ENCODE measurements at places on chromosomes 7 and 10. TPM values are rescaled to one million over a fixed set of nuclear protein-coding genes. Genes with fewer than 3 reads are reported as not detected.

GRCh38 chr7:81143856-81144255, 225.0 kb upstream of the SEMA3C start:
- DNase-seq = no peak

DNA sequence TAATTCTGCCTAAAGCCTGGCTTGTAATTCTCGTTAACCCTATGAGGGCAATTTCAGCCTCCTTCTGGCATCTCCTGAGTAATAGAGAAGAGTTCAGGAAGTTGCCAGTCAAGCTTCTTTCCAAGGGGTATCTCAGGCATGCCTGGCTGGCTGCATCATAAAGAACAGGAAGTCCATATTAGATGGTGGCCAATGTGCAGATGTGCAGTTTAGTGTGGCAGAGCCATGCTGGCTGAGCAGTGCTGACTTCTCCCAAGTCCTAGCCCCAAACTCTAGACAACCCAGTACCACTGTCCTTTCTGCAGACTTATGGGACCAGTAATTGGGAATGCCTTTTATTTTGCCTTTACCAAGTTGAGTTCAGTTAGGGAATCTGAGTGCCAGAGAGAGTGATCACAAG, 517.9 kb downstream of the GALNT17 start:
- no peak for DNase-seq

DNA sequence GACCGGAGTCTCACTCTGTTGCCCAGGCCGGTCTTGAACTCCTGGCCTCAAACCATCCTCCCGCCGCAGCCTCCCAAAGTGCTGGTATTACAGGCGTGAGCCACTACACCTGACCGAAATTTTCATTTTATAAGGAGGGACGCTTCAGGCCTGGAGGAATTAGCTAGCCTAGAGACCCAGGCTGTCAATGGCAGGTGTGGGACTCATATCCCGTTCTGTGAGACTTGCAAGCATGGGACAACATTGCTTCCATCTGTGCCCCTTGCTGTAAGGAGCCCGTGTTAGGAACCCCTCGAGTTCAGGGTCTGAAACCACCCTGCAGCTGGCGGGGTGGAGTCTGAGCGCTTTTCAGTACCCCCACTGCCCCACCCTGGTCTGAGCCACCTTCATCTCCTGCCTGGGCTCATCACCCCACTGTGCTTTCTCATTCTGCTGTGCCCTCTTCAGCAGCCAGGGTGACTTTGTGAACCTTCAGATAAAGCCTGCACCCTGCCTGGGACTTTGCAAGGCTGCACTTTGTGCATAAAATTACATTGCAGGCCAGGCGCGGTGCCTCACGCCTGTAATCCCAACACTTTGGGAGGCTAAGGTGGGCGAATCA, 1.3 kb upstream of the DAGLB start:
- DNase-seq = no peak

DNA sequence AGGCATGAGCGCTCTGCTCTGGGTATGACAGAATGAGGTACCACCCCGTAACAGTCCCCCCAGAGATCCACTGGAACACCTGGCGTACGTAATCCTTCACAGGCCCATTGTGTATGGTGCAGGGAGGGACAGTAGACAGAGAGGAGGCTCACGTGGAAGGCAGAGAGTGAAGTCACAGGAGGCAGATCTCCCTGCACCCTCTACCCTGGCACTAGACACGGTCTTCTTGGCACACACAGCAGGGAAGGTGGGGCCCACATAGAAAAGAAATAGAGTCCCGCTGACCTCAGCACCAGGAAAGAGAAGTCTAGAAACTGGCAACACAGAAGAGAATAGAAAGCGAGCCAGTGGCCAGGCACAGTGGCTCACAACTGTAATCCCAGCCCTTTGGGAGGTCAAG, 51.9 kb downstream of the SLC29A4 start:
- no peak for DNase-seq

- peak; percentile 48 for DNase-seq
Observed at GRCh38 chr7:149060156-149060555, 30.4 kb downstream of the ZNF786 start.

- no peak for DNase-seq
Observed at GRCh38 chr10:119784340-119785067, 58.7 kb downstream of the INPP5F start.

DNA sequence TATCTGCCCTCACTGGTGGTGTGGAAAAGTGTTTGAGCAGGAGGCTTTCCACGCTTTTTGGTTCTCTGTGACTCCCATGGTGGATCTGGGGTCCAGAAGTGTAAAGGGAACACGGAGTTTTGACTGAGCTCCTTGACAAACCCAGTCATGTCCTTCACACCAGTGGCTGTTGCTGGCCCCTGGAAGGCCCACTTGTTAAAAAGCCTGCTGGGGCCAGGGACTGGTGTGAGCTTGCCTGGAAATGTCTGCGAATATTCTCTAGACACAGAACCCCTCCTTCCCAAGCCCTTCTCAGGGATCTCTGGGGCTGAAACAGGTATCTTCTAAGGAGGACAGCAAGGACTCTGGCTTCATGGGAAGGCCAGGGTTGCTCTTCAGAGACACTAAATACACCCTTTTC, 343.0 kb downstream of the TCERG1L start:
- no peak for DNase-seq

GRCh38 chr7:137981668-137982067, 20.2 kb downstream of the CREB3L2 start:
- DNase-seq = no peak

GRCh38 chr10:113947184-113948041, 93.0 kb downstream of the NHLRC2 start:
- DNase-seq = peak; percentile 52

DNA sequence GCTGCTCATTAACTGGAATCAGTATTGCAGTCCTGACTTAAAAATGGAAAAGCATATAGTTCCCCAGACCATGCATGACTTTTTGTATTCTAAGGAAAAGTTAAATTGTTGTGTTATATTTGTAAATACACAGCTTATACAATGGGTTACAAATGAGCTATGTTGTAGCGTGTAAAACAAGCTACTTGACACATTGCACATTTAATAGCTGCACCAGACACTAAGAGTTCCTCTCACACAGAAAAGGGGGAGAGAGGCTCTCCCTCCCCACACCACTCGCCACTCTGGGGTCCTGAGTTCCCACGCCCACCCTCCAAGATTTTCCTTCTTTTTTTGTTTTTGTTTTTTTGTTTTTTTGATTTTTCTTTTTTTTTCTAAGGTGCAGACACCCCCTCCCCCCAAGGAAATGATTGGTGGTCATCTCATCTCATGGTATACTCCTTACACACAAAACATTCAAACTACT, 6.3 kb downstream of the KLF6 start:
- DNase-seq = no peak

DNA sequence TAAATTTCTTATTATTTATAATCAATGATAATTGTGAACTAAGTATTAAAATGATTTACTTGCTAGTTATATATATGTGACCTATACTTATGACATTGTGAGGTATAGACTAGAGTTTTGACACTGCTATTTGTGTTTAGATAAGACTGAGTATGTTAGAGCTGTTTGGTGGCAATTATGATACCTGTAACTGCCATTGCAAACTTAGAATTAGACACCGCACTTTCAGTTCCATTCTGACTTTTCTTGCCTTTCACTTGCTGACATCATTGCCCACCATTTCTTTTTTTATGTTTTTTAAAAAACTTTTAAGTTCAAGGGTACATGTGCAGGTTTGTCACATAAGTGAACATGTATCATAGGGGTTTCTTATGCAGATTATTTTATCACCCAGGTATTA, 214.5 kb downstream of the MBL2 start:
- DNase-seq = no peak

DNA sequence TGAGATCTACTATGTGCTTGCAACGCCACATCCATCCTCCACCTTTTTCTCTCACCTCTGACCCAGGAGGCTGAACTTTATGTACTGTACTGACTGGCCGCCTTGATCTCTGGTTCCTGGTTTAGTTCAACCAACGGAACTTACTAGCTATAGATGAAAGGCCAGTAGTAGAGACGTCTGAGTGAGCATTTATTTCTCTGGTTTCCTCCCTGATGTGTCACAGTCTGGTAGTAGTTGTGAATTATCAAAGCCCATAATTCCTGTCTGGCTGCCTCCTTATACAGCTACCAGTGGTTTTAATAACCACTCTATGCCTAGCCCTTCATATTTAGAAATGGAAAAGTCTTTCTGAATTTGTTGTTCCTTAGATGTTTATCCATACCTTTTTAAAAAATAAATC, 64.7 kb downstream of the POM121L12 start:
- no peak for DNase-seq

GRCh38 chr7:117876761-117877160, 3.5 kb upstream of the CTTNBP2 start:
- no peak for DNase-seq

DNA sequence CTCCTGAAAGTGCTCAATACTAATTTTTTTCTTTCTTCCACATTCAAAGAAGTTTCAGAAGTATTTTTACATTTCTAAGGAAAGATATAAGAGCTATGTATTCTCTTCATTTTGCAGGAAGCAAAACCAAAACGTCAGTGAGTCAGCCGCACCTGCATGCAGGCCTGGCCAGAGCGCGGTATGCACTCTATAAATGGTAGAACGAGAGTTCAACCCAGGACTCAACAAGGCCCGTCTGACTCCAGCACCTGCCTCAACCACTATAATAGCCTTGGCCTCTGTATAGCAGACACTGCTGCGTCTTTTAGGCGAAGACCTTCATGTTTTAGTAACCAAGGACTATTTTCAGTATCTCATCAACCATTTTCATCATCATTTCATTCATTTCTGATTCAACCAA, 113.2 kb downstream of the KMT2E start:
- DNase-seq = no peak

AUTS2 gene
- 33.4 TPM for total RNA-seq

WNT16 gene
- 0.16 TPM for total RNA-seq

GRM8 gene
- 0.36 TPM for total RNA-seq

CALHM1 gene
- total RNA-seq = not detected

SHTN1 gene
- total RNA-seq = 9.2 TPM

AGAP6 gene
- total RNA-seq = 3.8 TPM

TMEM72 gene
- not detected for total RNA-seq
